GM10248 (cell line): ENCODE measurements at places on chromosomes 3 and 15.

DNA sequence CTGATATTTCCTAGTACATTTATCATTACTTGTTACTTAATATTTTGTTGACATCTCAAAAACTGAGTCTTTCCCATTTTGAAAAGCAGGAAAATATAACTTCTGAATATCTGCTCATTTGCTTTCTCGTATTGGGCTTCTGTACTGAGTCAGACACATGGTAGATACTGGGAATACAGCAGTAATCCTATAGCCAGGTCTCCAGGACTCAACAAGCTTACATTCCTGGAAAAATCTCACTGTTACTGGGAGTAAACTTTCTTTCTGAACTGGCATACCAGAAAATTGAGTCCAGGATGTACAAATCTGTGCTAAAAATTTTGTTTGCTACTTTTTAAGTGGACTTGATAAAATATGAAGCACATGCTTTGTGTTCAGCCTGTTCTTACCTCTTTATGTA lies 240.4 kb downstream of the RBMS3 start:
- DNase-seq = no peak

DNA sequence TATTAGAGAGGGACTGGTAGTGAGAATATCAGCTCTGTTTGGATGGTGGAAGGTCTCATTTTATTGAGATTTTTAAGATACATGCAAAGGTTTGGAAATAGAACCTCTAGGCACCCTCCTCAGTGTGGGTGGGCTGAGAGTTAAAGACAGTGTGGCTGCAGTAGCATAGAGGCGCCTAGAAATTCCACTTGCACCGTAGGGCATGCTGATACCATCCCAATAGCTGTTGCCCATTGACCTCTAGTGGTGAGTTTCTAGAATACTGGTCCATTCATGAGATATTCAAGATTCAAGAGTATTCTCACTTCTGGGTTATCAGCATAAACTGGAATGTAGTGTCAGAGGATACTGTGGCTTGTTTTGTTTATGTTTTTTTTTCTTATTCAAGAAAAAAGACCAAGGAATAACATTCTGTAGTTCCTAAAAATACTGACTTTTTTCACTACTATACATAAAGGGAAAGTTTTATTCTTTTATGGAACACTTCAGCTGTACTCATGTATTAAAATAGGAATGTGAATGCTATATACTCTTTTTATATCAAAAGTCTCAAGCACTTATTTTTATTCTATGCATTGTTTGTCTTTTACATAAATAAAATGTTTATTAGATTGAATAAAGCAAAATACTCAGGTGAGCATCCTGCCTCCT lies 87.2 kb downstream of the TGFBR2 start:
- DNase-seq = peak; percentile 48

DNA sequence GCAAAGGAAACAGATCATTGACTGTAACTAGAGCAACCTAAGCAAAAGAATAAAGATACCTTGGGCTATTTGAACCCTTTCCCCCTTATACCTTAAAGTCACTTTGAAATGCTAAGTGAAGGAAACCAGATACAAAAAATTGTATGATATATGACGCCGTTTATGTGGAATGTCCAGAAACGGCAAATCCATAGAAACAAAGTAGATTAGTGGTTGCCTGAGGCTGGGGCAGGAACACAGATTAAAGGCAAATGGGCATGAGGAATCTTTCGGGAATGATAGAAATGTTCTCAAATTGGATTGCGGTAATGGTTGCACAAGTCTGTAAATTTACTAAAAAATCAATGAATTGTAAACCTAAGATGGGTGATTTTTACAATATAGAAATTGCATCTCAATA lies 160.1 kb upstream of the CCDC54 start:
- no peak for DNase-seq

GRCh38 chr3:188400494-188401243 lies 246.7 kb downstream of the LPP start:
- peak; percentile 52 for DNase-seq

DNA sequence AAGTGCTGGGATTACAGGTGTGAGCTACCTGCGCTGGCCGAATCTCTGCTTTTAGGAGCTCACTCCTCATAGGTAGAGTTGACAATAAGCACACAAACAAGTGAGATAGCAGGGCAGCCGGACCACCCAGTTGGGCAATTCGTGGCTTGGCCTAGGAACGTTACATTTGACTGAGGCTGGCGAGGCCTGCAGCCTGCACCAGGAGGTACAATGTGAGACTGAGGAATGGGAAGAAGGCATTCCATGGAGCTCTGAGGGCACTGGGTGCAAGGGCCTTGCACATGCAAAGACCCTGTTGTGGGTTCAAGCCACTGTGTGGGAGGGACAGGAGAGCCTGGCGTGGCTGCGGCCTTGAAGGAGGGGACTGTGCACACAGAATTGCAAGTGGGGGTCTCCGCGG lies 152.5 kb downstream of the LRRK1 start:
- no peak for DNase-seq

GRCh38 chr3:196525141-196525540 lies 10.0 kb upstream of the SMCO1 start:
- DNase-seq = no peak

- DNase-seq = peak; percentile 65
These were observed 74.3 kb downstream of the MYO1E start for GRCh38 chr15:59298225-59298853.

DNA sequence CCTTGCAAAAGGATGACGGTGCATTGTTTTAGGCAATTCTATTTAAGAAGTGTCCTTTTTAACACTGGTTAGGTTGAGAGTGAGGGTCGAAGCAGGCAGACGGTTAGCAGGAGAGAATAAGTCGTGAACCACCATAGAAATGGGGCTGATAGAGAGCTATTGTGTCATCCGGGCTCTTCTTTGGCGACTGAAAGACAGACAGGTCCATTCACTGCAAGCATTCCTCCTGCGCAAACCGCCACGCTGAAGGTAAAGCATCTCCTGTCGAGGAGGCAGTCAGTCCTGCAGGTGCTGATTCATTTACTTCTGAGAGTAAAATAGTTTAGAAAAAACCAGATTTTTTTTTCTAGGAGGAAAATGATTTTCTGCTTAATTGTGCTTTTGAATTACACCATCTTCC lies 1002.8 kb upstream of the NR2F2 start:
- DNase-seq = no peak

DNA sequence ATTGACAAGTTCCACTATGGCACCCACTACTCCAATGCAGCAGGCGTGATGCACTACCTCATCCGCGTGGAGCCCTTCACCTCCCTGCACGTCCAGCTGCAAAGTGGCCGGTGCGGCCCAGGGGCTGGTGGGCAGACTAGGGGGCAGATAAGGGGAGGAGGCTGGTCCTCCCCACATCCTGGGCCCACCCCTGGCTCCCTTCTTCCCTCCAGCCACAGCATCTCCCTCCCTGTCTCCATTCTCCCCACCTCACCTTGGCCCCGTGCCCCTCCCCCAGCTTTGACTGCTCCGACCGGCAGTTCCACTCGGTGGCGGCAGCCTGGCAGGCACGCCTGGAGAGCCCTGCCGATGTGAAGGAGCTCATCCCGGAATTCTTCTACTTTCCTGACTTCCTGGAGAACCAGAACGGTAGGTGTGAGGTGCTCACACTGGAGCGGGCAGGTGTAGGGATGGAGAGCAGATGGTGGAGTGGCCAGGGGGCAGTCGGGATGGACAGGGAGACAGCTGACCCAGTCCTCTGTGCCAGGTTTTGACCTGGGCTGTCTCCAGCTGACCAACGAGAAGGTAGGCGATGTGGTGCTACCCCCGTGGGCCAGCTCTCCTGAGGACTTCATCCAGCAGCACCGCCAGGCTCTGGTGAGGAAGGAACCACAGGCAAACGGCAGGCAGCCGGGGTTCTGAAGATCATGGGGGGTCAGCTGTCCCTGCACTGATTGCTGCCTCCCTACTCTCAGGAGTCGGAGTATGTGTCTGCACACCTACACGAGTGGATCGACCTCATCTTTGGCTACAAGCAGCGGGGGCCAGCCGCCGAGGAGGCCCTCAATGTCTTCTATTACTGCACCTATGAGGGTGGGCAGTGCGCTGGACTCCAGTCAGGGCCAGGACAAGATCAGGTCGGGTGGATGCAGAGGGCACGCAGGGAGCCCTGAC lies 26.0 kb downstream of the NBEAL2 start:
- DNase-seq = no peak

DNA sequence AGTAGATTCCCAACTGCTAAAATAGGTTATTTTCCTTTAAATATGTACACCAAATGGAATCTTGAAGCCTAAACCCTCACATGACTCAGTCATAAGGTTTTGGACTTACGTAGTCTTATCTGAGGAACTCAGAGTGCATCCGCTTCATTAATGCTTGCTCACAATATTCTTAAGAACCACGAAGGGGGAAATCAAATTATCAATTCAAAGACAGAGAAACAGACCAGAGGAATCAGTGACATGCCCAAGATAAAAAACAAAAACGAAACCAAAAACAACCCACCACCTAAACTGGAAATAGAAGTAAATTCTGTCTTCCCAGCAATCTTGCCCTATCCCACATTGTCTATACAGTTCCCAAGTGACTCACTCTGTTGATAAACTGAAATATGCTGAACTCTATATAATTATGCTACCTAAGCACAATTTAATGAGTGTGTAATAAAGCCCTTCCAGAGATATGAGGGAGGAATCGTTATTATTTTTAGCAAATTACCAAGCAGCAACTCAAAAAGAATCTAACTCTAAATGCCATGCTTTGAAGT lies 135.4 kb upstream of the CBLB start:
- no peak for DNase-seq

GRCh38 chr3:170718848-170719247 lies 133.0 kb upstream of the SLC7A14 start:
- DNase-seq = no peak

GRCh38 chr15:40908095-40908494 lies 13.8 kb downstream of the VPS18 start:
- no peak for DNase-seq
